AG08396 (cell line): ENCODE measurements at places on chromosomes 2 and 18.

GRCh38 chr2:237673130-237674001 is 46.0 kb downstream of the LRRFIP1 start:
- no peak for DNase-seq

- no peak for DNase-seq
These were observed 23.7 kb upstream of the SCYGR1 start for GRCh38 chr2:227411320-227411989.

GRCh38 chr2:198874472-198874858 is 583.3 kb downstream of the SATB2 start:
- no peak for DNase-seq

DNA sequence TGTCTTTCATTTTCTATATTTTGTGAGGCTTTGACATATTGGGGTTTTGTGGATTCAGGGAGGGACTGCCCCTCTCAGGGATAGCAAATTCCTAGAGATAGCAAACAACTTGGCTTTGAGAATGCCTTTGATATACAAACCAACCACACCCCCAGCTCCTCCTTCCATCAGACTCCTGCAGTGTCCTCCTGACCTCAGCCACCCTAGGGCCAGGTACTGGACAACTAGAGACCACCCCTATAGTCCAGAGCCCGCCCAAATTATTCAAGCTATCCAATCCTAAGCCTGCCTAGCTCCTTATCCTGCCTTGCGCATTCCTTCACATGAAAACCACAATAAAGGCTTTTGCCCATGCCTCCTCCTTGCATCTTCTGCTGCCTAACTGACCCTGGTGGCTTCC is 22.9 kb upstream of the STAM2 start:
- no peak for DNase-seq

GRCh38 chr2:198490748-198491147 is 686.4 kb downstream of the PLCL1 start:
- DNase-seq = no peak

DNA sequence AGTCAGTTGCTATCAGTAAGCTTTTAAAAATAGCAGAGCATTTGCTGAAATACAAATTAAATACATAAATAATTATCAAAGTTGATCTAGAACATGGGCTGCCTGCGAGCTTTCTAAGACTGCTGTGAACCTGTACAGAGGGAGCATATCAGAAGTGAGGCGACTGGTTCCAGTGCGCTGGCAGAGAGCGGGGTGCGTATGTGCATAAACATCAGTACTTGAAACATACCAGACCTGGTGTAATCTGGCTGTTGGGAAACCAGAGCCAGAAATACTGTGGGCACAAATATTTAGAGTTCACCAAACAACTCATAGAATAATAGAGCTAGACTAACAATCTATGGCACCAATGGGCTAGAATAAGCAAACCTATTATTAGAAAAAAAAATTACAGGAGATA is 27.3 kb downstream of the PDIA6 start:
- DNase-seq = no peak
